ENCODE measurements at places on chromosomes 7 and 10.
A peak's percentile ranks its signal among the peaks of the same experiment; 100 is the strongest.

DNA sequence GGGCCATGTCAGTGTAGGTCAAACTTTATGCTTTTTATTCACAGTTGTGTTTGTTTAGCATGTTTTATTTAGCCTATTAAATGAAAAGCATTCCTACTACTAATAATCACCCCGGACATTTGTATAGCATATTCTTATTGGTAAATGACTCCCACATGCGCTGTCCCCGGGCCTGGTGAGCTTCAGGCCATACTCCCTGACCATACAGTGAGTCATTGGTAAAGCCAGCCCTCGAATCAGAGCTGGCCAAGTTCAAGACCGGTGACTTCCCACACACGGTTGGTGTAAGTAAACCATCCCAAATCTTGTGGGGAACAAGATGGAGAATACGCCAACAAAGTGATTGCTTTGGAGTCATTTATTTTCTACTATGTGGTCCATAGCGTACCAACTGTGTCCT, 238.7 kb upstream of the TCF7L2 start:
- DNase-seq: no peak

DNA sequence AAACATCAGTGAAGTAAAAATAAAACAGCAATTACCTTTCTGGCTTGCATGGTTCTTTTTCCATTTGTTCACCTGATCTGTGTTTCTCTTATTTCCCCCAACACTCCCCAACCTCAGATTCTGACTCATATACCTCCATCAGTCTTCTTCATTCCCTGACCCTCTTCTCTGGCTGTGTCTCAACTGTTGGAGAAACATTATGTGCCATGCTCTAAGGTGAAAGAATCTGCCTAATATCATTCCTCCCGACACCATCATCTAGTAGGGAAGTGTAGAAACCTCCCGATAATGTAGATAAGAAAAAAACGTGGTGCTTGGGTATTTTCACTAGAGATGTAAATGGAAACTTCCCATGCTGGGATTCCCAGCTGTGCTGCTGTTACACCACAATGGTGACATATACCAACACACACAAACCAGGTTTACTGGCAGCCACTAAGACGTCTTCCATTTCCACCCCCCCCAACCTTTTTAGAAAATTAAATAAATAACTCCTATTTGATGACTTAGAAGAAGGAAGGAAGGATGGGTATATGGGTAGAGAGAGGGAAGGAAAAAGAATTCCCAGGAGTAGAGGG, 63.4 kb downstream of the OSBPL3 start:
- DNase-seq: no peak

GRCh38 chr7:116772423-116772863, 89.9 kb upstream of the CAPZA2 start:
- DNase-seq: no peak

DNA sequence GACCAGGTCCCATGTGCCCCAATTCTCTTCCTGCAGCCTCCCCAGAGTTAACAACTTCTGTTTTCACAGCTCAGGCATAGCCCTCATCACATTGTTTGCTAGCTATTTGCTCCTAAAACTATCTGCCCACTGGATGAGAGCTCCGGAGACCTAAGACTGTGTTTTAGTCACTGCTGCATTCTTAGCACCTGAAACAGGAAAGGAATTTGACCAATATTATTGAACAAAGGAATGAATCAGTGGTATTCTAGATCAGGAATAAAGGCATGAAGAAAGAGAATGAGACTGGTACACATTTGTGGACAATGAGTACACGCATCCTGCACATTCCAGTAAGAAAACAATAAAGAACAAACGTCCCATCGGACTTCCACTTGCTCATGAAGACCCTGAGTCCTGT, 54.8 kb downstream of the PPP1R17 start:
- DNase-seq: no peak

DNA sequence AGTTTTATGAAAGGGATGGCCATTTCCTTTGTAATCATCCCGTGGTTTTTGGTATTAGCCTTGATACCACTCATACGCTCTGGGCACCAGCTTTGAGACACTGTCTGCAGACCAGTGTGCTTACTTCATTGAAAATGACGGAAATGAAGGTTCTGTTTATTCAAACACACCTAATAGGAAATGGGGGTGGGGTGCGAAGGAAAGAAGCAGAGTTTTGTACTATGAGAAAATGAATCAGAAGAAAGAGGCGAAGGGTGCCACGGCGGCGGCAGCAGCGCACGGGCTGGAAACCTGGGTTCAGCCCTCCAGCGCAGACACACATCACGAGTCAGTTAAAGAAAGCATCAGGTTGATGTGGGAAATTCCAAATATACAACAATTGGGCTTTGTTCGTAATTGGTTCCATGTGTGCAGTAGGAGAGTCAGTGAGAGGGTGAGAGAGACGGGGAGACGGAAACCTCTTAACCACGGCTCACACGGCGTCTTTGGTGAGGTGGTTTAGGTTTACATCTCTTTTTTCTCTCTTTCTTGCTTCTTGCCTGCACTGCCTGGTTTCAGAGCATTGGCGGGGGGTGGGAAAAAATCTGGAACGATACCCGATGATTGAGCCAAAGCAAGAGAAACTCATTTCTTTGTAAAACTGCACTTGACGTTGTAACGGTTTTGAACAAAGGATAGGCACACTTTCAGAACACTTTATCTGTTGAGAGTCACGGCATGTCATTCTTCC, 321.2 kb downstream of the FRMD4A start:
- DNase-seq: peak; percentile 84

- no peak for DNase-seq
These were observed 67.1 kb downstream of the HK1 start for GRCh38 chr10:69345402-69345801.

- no peak for DNase-seq
These were observed 31.7 kb downstream of the PODXL start for GRCh38 chr7:131524703-131525102.

GRCh38 chr10:35464825-35465456, 128.6 kb downstream of the CCNY start:
- no peak for DNase-seq

DNA sequence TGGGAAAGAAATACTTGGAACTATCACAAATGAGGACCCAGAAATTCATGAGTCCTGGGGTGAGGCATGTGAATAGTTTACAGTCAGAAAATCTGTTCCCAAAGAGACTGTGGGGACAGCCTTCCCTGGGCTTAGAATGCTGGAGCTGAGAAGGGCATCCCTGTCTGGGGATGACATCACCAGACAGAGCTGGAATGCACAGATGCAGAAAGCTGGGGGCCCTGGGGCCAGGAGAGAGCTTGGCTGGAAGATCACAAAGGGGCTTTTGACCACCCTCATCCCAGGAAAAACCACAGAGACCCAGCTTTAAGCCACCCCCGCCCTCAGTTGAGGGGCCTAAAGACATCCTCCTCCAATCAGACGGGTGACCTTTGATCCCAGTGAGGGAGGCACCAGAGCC, 264.5 kb downstream of the PLXNA4 start:
- no peak for DNase-seq

- no peak for DNase-seq
These were observed 254.1 kb downstream of the KIAA1217 start for GRCh38 chr10:24462889-24463552.

DNA sequence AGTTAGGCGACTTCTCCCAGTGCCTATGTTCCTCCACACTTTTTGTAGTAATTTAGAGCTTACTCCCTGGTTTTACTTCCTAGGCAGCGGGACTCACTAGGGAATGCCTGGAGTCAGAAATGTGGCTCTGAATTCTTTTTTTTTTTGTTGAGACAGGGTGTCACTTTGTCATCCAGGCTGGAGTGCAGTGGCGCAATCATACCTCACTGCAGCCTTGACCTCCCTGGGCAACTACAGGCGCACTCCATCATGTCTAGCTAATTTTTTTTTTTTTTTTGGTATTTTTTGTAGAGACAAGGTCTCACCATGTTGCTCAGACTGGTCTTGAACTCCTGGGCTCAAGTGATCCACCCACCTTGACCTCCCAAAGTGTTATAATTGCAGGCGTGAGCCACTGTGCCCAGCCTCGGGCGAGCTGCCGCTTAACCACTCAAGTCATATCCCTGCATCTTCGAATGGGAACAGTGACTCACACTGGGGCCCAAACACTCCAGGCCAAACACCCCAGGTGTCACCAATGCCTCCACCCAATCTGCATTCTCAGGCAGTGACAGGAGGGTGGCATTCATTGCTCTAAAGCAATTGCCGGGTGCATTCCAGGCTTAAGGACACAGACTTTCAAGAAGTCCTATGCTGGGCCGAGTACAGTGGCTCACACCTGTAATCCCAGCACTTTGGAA, 19.6 kb downstream of the RGS10 start:
- no peak for DNase-seq

DNA sequence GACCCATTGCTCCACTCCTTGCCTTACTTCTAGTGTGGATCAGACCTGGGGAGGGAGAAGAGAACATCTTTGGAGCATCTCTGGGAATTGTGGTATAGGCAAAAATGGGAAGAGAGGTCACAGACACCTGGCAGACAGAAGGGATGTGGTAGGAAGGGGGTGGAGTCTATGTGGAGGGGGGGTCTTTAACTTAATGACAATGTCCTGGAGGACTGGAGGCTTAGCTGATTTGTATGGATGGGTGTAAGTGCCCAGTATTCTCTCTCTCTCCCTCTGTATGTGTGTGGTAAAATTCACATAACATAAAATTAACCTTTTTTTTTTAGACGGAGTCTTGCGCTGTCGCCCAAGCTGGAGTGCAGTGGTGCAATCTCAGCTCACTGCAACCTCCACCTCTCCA, 3.1 kb upstream of the LDB1 start:
- no peak for DNase-seq

- no peak for DNase-seq
These were observed 481.5 kb upstream of the FOXK1 start for GRCh38 chr7:4200546-4201094.

- DNase-seq: no peak
These were observed 153.1 kb downstream of the AOAH start for GRCh38 chr7:36571190-36571560.
